Renal pelvis (tissue), 12 donors: ENCODE measurements at places on chromosomes 2 and 18. TPM values are rescaled to one million over a fixed set of nuclear protein-coding genes. Genes with fewer than 3 reads are reported as not detected.
A peak's percentile ranks its signal among the peaks of the same experiment; 100 is the strongest.

The ST8SIA5 gene
- polyA plus RNA-seq = 0.86 TPM

The SMYD1 gene
- not detected for polyA plus RNA-seq

The NPHP1 gene
- polyA plus RNA-seq = 20.8 TPM

The FOXD4L1 gene
- polyA plus RNA-seq = 0.09 TPM

The EFR3B gene
- 8.6 TPM for polyA plus RNA-seq

The RAB31 gene
- 25.7 TPM for polyA plus RNA-seq

The TCF4 gene
- polyA plus RNA-seq = 65.7 TPM

The STARD6 gene
- polyA plus RNA-seq = 0.44 TPM

The TTC31 gene
- 36.0 TPM for polyA plus RNA-seq

The CFAP65 gene
- polyA plus RNA-seq = 0.07 TPM

The FBXO36 gene
- 5.9 TPM for polyA plus RNA-seq

The ATP8B1 gene
- polyA plus RNA-seq = 33.0 TPM

The CROCC2 gene
- 0.04 TPM for polyA plus RNA-seq

The GPR17 gene
- 0.95 TPM for polyA plus RNA-seq

DNA sequence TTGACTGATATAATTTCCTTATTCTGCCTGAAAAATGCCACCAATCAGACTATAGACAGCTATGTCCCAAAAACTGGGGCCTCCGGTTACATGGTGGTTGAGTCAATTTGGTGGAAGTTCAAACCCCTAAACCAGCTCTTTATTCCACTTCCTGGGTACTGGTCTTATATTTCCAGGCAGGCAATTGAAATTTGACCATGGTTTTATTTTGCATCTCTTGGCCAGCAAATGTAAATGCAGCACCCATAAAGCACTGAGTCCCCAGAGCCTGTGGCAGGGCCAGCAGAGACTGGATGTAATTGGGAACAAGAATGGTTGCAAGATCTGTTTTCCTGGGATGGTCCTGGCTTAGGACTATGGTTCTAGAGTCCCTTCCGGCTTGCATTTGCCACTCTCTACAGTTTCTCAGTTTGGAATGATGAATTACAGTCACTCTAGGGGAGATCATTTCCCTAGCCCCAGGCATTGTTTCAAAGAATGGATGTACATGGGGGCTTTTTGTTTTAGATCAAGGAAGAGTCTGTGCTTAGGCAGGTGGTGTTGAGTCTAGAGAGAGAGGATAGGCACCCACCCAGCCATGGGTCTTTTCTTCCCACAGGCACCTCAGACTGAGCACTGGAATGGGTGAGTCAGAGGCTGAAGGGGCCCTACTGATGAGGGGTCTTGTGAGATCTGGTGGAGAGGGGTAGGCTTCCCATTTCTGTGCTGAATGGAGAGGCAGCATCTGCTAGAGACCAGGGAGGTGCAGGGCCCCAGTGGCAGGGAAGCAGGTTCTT is 108.4 kb upstream of the CDC42EP3 start:
- DNase-seq = no peak

- no peak for DNase-seq
These were observed 1.5 kb downstream of the RHOB start for GRCh38 chr2:20448246-20448976.

GRCh38 chr18:49884959-49885358 is 71.6 kb upstream of the ACAA2 start:
- no peak for DNase-seq

GRCh38 chr2:43038034-43038695 is 188.2 kb downstream of the ZFP36L2 start:
- peak; percentile 83 for DNase-seq

DNA sequence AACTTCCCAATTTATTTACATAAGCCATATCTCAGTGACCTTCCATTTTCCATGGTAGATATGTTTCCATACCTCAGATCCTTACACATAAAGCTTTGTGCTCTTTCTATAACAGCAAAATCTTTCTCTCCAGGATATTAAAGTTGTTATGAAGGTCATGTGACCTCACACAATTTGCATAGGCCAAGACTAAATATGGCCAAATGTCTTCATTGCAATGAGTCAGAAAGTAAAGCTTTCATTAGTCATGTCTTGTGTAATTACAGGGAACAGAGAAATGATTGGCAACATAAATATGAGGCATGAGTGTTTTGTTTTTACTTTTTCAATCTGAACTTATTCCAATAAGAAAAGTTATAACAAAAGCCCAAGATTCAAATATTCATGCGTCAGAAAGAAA is 243.5 kb downstream of the ASXL3 start:
- no peak for DNase-seq

DNA sequence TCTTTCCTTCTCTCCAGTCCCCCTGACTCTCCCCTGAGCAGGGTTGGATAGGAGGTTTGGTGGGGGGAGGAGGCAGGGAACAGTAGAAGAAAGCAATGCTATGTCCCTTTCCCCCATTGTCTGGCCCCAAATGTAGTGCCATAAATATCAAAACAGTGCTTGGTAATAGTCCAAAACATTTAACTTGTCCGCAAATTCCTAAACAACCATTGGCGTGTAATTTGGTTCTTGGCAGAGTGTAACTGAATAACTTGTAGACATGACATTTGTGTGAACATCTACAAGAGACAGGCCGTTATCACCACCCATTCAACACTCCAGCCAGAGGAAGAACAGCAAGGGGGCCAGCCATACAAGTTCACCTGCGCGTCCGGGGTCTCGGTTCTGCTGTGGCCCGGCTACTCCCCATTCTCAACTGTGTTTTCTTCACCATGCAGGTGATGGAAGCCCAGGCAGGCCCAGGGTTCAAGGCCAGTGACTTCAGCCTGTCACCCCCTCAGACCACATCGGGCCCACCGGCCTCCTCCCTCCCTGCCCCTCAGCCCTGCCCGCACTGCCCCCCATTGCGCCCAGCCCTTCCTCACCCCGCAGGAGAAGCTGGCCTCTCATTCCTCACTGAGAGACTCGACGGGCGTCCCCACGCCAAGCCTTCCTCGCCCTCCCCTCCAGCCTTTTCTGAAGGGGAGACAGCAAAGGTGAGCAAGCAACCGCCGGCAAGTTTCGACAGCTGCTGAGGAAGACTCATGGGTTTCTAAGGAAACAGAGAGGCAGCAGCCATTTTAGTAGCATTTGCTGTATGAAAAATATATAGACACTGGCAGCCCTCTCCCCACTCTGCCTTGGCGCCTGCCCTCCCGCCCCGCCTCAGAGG is 699 bp upstream of the RAPGEF4 start:
- DNase-seq = no peak

GRCh38 chr2:32342801-32343200 is 14.0 kb upstream of the BIRC6 start:
- DNase-seq = peak; percentile 17

DNA sequence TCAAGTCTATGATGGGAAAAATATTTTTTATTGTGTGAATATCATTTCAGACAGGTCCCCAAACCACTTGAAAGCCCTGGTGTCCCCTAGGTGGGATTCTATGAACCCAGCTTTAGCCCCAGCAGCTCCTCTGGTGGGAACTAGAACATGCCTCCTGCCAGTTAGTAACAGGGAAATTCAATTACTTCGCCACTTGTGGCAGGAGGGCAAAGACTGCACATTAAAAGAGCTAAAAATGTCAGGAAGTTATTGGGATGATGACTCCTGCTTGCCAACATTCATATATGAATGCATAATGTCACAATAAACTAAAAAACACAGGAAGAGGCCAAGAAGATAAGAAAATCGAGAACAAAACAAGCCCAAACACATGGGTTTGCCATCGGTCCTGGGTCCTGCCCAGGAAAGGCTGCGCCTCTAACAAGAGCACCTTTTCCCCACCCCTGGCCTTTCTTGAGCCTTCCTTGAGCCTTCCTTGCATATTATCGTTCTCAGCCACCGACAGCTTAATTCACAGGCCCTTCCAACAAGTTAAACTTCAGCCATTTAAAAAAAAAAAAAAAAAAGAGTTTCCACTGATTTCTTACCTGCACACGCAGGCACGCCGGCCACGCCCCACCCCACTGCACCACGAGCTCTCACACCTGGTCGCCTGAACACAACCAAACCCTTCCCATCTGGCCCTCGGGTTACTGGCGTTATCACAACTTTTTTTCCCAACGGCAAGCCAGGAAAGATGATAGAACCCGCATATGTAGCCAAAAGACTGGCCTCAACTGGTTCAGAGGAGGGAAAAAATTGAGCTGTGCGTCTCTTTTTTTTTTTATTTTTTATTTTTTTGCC is 23.4 kb downstream of the BCL11A start:
- DNase-seq = no peak

DNA sequence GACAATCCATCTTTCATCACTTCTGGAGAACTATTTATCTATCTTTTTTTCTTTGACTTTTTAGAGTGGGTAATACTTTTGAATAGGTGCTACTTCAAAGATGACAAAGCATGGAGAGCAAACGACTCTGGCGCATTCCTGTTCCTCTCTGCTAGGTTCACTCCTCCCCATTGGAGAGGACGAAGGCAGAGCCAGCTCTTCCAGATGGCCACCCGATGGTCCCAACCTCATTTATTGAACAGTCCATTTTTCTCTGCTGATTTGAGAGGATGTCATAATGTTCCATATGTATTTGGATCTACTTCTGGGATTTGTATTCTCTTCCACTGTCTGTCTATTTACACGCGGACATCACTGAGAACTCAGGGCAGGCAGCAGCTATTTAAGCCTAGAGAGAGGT is 284.3 kb upstream of the CXCR4 start:
- DNase-seq = no peak

- no peak for DNase-seq
These were observed at the start of gene UGT1A1 for GRCh38 chr2:233760043-233760442. TSS of gene UGT1A1 (plus strand) at chr2:233760270. CDS start at chr2:233760288, 18 bp downstream.

GRCh38 chr2:114550364-114550763 is 107.9 kb downstream of the DPP10 start:
- no peak for DNase-seq

GRCh38 chr2:86592547-86593230 is 29.4 kb upstream of the CHMP3 start:
- DNase-seq = no peak

DNA sequence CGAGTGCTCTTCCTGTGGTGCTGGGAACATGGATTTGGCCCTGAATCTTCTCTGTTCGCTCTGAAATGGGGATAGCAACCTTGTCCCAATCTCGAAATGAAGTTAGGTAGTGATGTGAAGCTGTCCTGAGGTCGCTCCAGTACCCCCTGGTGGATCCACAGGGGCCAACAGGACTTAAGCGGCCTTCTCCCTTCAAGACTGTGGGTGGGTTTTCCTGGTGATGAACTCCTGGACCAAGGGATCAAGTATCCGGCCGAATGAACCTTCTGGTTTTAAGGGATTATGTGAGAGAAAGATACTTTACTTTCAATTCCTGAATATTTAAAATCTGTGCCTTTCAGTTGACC is 156.5 kb downstream of the NAPG start:
- no peak for DNase-seq

DNA sequence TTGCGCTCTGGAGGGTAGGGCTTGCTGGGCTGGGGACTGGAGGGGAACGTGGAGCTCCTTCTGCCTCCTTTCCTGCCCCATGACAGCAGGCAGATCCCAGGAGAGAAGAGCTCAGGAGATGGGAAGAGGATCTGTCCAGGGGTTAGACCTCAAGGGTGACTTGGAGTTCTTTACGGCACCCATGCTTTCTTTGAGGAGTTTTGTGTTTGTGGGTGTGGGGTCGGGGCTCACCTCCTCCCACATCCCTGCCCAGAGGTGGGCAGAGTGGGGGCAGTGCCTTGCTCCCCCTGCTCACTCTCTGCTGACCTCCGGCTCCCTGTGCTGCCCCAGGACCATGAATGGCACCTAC is 4.3 kb downstream of the GPR35 start:
- DNase-seq = no peak

- no peak for DNase-seq
These were observed 83.7 kb downstream of the MTA3 start for GRCh38 chr2:42652086-42652485.

DNA sequence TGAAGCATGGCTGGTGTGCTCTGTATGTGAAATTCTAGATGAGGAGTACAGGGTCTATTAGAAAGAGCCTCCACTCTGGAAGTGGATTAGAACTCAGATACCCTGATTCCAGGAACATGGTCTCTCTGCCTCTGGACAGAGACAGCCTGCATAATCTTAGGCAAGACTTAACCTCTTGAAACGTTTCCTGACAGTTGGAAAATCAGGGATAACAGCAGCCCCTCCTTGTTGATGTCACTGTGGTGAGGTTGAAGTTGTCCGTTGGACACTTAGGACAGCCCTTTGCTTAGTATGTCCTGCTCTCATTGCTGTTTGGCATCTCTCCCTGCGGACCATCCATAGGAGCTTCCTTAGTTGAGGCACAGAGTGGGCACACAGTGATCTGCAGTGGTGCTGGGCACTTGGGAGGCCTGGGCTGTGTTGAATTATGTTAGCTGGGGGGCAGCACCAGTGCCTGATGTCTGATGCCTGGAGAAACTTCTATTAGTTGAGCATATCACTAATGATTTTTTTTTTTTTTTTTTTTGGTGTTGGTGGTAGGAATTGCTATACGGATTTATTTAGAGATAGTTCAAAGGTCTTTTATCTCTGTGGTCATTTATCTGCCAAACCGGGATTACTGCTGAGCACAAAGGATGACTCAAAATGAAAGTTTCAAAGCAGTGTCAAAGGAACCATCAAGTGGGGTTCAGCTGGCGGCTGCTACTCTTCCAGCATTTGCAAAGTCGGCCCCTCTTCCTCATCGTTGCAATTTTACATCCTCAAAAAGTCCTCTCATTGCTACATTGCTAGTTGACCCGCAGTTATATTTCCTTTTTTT is 28.8 kb downstream of the SETBP1 start:
- no peak for DNase-seq

DNA sequence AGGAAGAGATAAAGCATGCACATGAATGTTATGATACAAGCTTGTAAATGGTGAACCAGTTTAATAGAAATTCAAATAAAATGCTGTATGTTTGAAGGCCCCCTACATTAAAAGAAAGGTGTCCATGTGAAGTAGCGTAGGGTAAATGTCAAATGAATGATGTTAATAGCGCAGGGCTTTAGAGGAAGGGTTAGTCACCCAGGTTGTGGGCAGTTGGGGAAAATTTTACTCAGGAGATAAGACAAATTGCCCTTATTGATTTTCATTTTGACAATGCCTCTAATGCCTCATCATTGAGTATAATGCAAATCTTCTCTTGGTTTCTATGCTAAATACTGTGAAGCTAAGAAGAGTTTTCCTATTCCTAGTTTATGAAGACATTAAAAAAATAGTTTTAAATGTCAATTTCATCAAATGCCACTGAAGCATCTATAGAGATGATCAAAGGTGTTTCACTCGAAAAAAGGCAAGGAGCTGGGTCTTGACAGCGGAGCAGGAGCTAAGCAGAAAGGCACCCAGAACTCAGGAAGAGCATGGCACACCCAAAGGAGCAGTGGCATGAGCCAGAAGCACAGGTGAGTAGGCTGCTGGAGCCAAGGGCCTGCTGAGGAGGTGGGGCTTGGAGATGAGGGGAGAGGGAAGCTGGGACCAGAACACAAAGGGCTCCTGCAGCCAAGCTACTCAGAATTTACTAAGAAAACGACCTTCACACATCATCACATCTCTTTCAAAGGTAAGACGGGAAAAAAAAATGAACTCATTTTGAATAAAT is 129.3 kb upstream of the ACKR3 start:
- no peak for DNase-seq

GRCh38 chr18:79042276-79042675 is 26.9 kb upstream of the ATP9B start:
- DNase-seq = no peak

DNA sequence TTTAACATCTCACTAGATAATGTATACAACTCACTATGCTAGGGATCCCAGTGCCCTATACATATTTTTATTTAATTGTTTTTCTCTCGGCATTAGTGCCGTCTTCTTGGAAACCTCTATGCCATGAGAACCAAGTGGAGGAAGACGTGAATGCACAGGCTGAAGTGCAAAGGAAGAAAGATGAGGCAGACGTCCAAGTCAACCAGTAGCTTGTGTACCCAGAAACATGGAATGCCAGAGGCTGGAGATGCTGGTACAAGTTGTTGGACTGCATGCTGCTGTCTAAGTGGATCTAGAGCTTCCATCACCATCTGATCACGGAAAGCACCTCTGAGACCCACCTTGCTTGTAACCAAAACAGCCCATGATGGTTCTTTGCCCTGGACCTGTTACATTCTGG is 12.5 kb upstream of the GEMIN6 start:
- no peak for DNase-seq
